Type B pancreatic cell (in vitro differentiated cells): ENCODE measurements at places on chromosomes 1 and 21.

GRCh38 chr1:156727492-156727891, 777 bp upstream of the METTL25B start:
- peaks cover 13% of the 10 kb centered on the region for H3K36me3 ChIP-seq
- H3K4me3 ChIP-seq, result no peak overlapping the region
- peaks cover 22% of the 10 kb centered on the region for H3K4me1 ChIP-seq
- H3K27ac ChIP-seq, result peak overlapping the region; percentile 98

DNA sequence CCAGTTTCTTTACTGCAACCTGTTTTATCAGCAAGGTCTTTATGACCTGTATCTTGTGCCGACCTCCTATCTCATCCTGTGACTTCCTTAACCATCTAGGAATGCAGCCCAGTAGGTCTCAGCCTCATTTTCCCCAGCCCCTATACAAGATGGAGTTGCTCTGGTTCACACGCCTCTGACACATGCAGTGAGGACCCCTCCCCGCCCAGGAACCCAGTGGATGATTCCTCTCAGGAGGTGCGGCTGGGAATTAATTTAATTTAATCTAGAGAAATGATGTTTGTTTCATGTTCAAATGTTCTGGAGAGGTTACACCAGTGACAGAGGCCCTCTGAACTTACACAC, 39.0 kb upstream of the LBR start:
- no peak overlapping the region for H3K4me3 ChIP-seq
- DNase-seq, result no peak
- no peaks in the 10 kb centered on the region for H3K27me3 ChIP-seq
- no peak overlapping the region for H3K27ac ChIP-seq

DNA sequence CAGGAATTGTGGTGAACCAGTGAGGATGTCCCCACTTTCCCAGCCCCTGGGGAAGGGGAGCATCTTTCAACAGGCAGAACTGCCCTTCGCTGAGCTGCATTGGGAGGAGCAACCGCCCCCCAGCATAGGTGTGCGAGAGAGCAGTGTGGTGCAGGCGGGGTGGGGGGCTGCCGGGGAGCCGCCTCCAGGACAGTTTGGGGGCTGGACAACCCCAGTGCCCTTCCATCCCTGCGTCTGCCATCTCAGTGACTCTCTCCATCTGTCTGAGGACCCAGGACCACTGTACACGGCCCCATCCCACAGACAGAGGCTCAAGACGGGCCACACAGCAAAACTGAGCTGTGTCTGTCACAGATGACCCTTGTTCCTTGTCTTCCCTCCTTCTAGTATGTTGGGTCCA, 14.2 kb downstream of the PODN start:
- H3K27me3 ChIP-seq, result peaks cover 4% of the 10 kb centered on the region
- H3K27ac ChIP-seq, result no peak overlapping the region
- no peaks in the 10 kb centered on the region for H3K36me3 ChIP-seq
- no peak for DNase-seq
- no peaks in the 10 kb centered on the region for H3K4me1 ChIP-seq

DNA sequence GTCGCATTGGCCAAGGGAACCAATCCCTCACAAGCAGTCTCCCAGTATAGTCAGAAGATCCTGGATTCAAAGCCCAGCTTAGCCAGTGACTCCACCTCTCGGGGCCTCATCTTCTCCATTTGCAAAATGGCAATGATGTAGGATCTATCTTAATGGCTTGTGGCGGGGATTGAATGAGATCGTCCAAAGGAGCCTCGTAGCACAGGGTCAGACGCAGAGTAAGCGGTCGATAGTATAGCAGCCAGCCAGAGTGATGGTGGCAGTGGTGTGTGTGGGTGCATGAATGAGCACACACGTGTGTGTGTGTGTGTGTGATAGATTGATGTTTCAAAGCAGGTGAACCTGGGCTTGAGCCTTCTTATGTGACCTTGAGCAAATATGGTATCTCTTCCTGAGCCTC, 79.8 kb upstream of the WNT4 start:
- peaks cover 8% of the 10 kb centered on the region for H3K27me3 ChIP-seq
- peak overlapping the region; percentile 19 for H3K4me3 ChIP-seq
- peaks cover 38% of the 10 kb centered on the region for H3K4me1 ChIP-seq

- H3K4me3 ChIP-seq, result no peak overlapping the region
- peaks cover 3% of the 10 kb centered on the region for H3K36me3 ChIP-seq
- DNase-seq, result no peak
- H3K27me3 ChIP-seq, result no peaks in the 10 kb centered on the region
- H3K27ac ChIP-seq, result peak overlapping the region; percentile 21
- peaks cover 59% of the 10 kb centered on the region for H3K4me1 ChIP-seq
Measured at GRCh38 chr1:201675143-201675542, 136.2 kb downstream of the NAV1 start.

DNA sequence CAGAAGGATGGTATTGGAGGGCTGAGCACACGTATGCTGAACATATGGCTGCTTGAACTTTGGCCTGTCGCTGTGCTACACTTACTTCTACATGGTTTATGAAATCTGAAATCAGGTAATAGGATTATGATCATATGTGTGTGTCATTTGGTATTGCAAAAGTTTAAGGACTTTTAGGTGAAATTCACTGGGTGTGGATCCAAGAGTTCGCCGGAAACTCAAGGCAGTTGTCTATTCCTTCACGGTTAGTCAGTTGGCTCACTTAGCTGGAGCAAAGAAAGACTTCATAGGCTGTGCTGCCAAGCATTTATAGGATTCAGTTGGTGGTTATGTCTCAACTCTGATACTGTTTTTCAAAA, 927 bp downstream of the UAP1 start:
- no peak for DNase-seq
- H3K27me3 ChIP-seq, result no peaks in the 10 kb centered on the region
- peaks cover 4% of the 10 kb centered on the region for H3K36me3 ChIP-seq
- peak overlapping the region; percentile 79 for H3K27ac ChIP-seq
- peaks cover 39% of the 10 kb centered on the region for H3K4me1 ChIP-seq

DNA sequence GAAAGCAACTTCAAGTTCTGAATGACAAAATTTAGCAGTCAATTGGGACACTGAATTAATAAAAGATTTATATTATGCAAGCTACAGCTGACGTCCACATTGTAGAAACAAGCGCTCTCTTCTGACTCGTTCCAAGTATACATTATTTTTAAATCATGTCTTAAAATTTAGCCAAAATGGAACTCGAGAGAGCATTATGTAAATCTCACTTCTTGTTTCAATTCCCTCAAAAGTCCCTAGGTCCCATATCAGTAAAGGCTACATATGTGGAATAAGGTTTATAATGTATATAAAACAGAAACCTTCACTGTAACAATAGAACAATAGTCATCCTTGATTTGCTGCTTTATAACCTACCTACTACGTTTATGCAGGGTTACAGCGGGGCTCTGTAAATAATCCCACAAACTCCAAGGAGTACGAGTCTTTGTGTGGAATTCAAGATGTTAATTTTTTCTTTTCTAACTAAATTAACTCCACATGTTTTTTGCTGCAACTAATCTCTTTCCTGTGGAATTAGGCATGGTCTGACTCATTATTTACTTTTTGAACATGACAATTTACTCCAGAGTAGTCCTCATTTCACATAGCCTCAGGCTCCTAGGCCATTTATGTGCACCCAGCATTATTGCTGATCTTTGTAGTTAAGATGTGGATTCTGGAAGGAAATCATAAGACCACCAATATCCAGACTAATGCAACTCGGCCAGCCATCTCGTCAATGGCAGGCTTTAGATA, 785.1 kb downstream of the LTN1 start:
- no peaks in the 10 kb centered on the region for H3K27me3 ChIP-seq
- H3K27ac ChIP-seq, result no peak overlapping the region
- no peak overlapping the region for H3K4me3 ChIP-seq

GRCh38 chr1:221272940-221273339, 393.7 kb downstream of the HLX start:
- H3K4me3 ChIP-seq, result no peak overlapping the region
- peaks cover 25% of the 10 kb centered on the region for H3K27me3 ChIP-seq
- H3K36me3 ChIP-seq, result no peaks in the 10 kb centered on the region

- H3K4me3 ChIP-seq, result no peak overlapping the region
- H3K27ac ChIP-seq, result no peak overlapping the region
- H3K36me3 ChIP-seq, result no peaks in the 10 kb centered on the region
- H3K4me1 ChIP-seq, result peaks cover 32% of the 10 kb centered on the region
- peaks cover 5% of the 10 kb centered on the region for H3K27me3 ChIP-seq
Measured at GRCh38 chr1:205669341-205670149, 10.8 kb downstream of the SLC45A3 start.

DNA sequence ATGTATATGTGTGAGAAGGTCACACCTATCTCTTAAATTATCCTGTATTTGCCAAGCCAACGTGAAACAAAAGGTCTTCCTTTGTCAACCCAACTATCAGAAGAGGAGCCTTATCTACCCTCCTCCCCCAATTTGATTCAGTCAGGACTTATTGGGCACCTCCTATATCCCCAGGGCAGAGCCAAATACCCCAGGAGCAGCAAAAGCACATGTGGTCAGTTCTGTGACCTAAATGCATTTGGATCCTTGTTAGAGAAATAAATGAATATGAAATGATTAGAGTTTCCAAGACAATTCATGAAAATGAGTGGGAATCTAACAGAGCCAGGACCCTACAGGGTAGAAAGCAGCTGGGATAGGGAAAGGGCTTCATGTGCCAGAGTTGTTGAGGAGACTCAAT, 37.0 kb upstream of the KCND3 start:
- H3K36me3 ChIP-seq, result no peaks in the 10 kb centered on the region
- H3K27me3 ChIP-seq, result peaks cover 26% of the 10 kb centered on the region
- no peak overlapping the region for H3K27ac ChIP-seq
- no peak for DNase-seq

DNA sequence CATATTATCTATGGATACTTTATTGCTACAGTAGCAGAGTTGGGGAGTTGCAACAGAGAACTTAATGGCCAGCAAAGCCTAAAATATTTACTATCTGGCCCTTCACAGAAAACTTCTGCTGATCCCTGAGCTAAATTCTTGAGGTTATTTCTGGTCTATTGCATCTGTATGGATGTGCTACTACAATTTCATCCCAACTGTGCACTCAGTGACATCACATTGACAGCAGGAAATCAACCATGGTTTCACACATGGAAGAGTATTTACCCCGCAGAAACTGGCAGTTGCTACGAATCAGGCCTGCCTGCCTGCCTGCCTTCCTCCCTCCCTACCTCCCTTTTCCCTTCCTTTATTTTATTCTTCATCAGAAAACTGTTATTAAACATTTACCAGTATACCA, 12.1 kb downstream of the CLCA2 start:
- DNase-seq, result no peak
- peaks cover 11% of the 10 kb centered on the region for H3K27me3 ChIP-seq
- H3K36me3 ChIP-seq, result no peaks in the 10 kb centered on the region
- H3K4me1 ChIP-seq, result no peaks in the 10 kb centered on the region
- no peak overlapping the region for H3K27ac ChIP-seq

DNA sequence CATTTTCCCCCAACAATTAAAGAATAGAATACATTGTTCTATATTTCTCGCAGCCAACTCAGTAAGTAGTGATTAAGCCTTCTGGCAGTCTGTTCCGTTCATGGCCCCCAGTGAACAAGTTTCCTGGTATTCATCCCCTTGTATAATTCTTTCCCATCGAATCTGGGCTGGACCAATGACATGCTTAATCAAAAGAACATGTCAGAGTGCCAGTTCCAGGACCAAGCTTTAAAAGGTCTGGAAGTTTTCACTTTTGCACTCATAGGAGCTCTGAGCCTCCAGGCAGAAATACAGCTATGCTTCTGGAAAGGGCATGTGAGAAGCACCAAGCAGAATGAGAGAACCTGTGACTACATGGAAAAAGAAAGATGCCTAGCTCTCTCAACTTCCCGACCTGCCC, 22.5 kb upstream of the DPYD start:
- H3K4me3 ChIP-seq, result no peak overlapping the region
- no peak for DNase-seq
- H3K27ac ChIP-seq, result no peak overlapping the region
- H3K27me3 ChIP-seq, result peaks cover 3% of the 10 kb centered on the region
- no peaks in the 10 kb centered on the region for H3K4me1 ChIP-seq

- H3K27ac ChIP-seq, result no peak overlapping the region
- H3K36me3 ChIP-seq, result no peaks in the 10 kb centered on the region
- H3K4me1 ChIP-seq, result no peaks in the 10 kb centered on the region
- H3K4me3 ChIP-seq, result no peak overlapping the region
- peaks cover 21% of the 10 kb centered on the region for H3K27me3 ChIP-seq
- no peak for DNase-seq
Measured at GRCh38 chr1:181206979-181207790, 118.7 kb downstream of the IER5 start.

DNA sequence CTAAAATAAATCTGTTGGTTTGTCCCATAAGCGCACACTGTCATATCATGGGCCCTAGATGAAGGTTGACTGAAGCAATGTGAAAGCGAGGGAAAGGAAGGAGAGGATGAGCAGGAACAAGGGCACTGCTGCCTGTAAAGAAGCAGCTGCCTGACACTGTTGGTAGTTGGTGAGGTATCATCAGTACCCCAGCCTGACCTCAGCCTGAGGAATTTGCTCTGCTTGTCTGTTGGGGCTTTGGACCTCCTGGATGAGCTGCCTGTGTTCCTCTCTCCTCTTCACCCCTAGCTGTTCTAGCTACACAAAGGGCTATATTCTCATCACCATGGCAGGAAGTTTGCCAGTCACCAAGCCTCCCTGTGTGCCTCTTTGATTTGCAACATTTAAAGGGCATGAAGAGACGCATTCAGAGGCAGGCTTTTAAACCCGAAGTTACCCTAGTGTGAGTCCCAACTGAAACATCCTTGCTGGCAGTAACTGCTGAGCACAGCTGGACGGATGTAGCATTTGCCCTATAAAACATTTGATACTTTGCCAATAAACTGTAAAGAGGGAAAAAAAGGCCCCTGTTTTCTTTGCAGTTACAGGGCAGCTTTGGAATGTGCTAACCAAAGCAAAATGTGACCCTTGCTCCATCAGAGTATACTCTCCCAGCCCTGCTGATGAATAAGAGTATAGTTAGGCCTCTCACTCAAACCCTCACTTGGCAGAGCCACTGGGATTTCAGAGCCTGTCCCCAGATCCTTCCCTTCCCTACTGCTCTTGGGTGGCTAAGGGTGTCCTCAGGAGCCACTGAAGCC, 22.2 kb upstream of the SPATA6 start:
- no peak for DNase-seq
- H3K4me3 ChIP-seq, result peak overlapping the region; percentile 14
- H3K36me3 ChIP-seq, result no peaks in the 10 kb centered on the region
- H3K27me3 ChIP-seq, result peaks cover 13% of the 10 kb centered on the region

GRCh38 chr1:84687714-84688462, 2.4 kb downstream of the SSX2IP start:
- no peak for DNase-seq
- H3K4me1 ChIP-seq, result peaks cover 27% of the 10 kb centered on the region
- H3K27ac ChIP-seq, result no peak overlapping the region
